ENCODE measurements at places on chromosomes 12 and 14.
A peak's percentile ranks its signal among the peaks of the same experiment; 100 is the strongest.

DNA sequence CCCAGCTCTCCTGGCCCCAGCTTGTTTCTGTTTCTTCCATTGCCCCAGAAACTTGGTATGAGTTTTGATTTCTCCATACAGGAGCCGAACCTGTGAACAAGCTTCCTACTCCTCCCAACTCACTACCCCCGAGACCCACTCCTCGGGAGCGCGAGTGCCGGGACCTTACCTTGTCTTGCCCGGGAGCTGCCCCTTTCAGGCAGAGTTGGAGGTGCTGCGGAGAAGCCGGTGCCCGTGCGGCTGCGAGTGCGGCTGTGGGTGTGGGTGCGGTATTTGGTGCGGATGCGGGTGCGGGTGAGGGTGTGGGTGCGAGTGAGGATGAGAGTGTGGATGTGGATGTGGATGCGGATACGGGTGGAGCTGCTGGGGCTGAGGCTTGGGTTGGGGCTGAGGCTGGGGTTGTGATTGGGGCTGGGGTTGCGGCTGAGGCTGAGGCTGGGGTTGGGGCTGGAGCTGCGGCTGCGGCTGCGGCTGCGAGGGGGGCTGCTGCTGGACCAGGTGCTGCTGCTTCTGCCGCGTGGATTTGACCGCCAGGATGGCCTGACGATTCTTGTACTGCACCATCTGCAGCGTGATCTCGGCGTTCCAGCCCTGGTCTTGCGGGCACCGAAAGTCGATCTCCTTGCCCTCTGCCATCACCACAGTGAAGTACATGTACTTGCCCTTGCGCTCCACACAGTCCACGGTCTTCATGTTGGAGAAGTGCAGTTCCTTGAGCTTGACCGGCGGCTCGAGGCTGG, 1.1 kb downstream of the PHLDA1 start:
- peak; percentile 51 for DNase-seq

GRCh38 chr14:70097576-70098249, 91.0 kb downstream of the SLC8A3 start:
- no peak for DNase-seq

- DNase-seq: no peak
Observed at GRCh38 chr12:62716866-62717525, 218.0 kb downstream of the PPM1H start.

DNA sequence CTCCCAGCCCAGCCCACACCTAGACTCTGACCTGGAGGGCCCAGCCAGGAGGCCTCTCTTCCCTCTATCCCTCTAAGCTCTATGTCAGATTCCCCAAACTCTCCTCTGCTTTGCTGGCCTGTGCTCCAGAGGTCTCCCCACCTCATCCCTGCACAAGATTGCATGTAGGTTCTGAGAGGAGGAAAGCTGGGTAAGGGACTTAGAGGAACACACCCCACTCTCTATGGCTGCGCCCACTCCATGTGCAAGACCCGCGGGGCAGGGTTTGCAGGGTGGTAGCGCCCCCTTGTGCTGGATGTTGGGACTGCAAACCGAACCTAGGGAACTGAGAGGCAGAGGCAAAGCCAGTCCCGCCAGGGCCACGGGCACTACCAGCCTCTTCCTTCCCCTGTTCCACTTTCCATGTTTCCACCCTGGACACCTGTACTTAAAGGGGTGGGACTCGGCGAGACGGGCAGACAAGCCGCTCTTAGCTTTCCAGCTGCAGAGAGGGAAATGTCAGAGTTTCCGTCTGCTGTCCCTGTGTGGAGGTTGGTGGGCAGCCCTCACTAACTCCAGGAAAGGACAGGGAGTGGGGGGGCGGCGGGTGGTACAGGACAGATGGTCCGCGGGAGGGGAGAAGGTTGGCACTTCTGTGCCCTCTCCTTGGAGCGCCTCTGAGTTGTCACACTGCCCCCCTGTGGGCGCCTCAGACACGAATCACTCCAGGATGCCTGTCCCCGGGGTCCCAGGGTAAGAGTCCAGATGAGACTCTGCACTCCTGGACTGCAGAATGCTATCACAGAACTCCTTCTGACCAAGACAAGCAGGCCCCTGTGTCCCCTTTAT, 16.8 kb downstream of the MMP14 start:
- peak; percentile 92 for DNase-seq

DNA sequence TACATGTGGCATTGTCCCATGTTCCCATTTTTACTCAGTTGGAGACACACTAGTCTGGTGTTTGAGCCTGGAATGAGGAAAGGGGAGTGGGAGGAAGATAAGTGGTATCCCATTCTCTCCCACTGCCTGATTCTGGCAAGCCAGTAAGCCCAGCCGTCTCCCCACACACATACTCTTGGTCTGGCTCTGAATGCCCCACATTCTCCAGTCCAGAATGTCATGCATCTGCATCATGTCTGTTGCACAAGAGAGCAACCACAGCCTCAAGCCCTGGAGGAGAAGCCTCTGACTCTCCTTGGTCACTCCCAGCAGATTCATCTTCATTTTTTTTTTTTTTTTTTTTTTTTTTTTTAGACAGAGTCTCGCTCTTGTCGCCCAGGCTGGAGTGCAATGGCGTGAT, 48.0 kb downstream of the DRAM1 start:
- peak; percentile 97 for DNase-seq

DNA sequence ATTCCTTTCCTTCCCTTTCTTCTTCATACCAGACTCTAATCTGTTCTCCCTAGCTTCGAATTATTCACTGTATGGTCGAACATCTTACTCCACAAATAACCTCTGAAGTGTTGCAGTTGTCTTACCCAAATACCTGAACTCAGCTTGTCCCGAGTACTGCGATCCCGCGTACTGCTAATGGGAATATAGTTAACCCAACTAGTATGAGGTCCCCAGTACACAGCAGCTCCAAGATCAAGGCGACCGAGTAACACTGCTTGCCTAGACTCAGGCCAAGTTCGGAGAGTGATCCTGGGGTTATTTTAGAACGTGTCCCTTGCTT, 462 bp upstream of the ETNK1 start:
- DNase-seq: no peak

GRCh38 chr14:99571303-99571986, 32.6 kb downstream of the CCDC85C start:
- DNase-seq: no peak

GRCh38 chr14:75196468-75196867, 20.1 kb upstream of the TMED10 start:
- DNase-seq: peak; percentile 70

GRCh38 chr12:125841332-125841731, 776.1 kb downstream of the AACS start:
- no peak for DNase-seq

GRCh38 chr12:52681526-52682380, 1.5 kb upstream of the KRT1 start:
- no peak for DNase-seq

GRCh38 chr12:68560851-68561422, 49.8 kb upstream of the RAP1B start:
- DNase-seq: no peak

DNA sequence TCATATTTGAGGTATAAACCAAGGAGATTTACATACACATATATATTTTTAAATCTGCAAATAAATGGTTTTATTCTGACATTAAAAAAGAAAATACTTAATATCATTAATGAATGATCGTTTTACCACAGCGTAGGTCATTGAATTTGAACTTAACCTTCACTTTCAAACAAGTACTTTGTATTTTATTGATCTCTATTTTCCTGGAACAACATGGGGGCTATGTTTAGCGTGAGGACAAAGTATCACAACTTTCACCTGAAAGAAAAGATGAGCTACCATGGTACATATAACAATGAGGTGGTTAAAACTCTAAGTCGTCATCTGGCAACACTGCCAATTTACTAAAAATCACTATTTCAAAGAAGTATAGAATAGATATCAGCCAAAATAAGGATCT, 6.0 kb downstream of the GYS2 start:
- DNase-seq: no peak

DNA sequence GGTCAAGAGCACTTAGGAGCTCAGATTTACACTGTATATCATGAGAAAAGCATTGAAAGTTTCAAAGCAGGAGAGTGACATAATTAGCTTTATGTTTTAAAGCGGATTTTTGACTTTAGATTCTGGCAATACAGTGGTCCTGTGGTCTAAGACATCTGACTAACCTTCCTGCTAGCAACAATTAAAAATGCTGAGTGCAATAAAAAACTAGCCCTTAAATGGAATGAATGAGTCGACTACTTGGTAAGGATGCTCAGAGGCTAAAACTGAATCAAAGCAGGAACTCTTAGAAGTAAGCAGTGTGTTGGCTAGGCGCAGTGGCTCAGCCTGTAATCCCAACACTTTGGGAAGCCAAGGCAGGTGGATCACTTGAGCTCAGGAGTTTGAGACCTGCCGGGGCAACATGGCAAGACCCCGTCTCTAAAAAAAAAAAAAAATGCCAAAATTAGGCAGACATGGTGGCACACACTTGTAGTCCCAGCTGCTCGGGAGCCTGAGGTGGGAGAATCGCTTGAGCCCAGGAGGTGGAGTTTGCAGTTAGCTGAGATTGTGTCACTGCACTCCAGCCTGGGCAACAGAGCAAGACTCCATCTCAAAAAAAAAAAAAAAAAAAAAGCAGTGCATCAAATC, 18.9 kb downstream of the BICD1 start:
- DNase-seq: no peak

GRCh38 chr12:14958361-14959125, 2.9 kb downstream of the ARHGDIB start:
- DNase-seq: peak; percentile 58

DNA sequence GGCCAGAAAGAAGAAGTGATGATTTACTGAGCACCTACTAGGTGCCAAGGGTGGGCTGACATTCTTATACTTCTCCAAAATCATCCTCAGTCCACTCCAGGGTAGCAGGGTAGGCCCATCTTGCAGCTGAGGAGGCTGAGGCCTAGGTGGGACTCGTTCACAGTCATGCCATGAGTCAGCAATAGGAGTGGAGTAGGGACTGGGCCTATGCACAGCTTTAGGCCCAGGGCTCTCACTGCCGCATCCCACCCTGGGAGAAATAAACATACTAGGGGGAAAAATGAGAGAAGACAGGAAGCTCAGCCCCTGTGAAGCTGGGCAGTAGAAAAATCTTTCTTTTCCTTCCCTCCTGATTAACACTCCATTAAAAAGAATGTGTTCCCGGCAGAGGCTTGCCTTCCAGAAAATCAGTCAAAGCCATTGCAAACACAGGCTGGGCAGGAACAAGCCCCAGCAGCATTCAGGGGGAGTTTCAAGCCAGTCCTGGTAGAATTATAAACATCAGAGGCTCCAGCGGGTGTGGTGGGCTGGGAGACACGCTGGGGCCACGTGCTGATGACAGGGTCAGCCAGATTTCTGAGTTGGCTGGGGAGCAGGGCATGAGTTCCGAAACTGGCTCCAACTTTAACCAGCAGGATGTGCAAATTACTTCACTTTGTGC, 1.8 kb downstream of the HSPB8 start:
- no peak for DNase-seq

DNA sequence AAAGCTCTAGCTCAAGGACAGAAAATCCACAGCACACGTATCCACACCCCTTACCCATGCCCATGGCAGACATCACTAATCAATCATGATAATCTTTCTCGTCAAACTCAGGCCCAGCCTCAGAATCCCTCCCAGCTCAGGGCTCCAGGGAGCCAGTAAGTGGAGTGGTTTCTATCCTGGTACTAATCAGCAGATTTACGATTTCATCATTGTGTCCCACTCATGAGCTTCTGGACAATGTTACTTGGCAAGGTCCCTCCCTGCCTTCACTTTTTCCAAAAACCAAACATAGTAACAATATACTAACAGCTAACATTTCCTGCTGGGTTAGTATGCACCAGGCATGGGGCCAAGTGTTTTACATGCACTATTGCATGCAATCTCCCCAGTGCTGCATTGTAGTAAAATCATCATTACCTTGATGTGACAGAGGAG, 45.8 kb upstream of the NCOR2 start:
- DNase-seq: no peak

Data from suppressor macrophage treated with lipopolysaccharide for 1 hour (primary cell).